ENCODE measurements at places on chromosomes 3 and 15.
A peak's percentile ranks its signal among the peaks of the same experiment; 100 is the strongest.

- DNase-seq, result no peak
These were observed 160.3 kb downstream of the SMAD6 start for GRCh38 chr15:66862111-66862939.

DNA sequence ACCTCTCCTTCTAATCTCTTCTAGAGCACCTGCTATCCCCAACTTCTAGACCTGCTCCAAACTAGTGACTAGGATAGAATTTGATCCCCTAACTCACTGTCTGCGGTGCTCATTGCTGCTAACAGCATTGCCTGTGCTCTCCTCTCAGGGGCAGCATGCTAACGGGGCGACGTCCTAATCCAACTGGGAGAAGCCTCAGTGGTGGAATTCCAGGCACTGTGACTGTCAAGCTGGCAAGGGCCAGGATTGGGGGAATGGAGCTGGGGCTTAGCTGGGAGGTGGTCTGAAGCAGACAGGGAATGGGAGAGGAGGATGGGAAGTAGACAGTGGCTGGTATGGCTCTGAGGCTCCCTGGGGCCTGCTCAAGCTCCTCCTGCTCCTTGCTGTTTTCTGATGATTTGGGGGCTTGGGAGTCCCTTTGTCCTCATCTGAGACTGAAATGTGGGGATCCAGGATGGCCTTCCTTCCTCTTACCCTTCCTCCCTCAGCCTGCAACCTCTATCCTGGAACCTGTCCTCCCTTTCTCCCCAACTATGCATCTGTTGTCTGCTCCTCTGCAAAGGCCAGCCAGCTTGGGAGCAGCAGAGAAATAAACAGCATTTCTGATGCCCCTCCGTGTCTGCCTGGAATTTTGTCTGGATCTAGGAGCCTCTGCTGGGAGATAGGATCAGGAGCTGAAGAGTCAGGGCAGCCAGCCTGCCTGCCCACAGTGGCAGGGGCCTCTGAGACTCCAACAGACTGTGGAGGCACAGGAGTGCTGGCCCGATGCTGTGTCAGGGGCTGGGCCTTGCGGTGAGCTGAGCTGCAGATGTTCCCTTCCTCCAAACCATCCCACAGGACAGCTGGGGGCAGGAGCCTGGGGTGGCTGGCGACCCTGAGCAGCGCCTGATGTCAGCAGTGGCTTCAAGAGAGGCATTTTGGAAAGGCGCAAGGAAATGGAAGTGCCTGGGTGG, 3.0 kb downstream of the ISLR start:
- no peak for DNase-seq

DNA sequence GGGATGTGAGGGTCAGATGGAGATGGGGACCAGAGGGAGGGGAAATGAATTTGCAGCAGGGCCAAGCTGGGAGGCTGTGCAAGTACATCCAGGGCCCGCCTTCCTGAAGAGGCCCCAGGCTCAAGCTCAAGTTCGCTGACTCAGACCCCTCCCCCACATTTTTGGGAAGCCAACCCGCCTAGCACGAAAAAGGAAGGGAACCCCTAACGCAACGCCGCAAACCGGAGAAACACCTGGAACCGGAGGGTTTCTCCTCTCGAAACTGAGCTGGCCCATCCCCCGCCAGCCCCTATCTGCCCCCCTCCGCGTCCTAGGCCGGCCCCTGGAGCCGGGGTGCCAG, 624 bp downstream of the AP3B2 start:
- DNase-seq, result no peak

DNA sequence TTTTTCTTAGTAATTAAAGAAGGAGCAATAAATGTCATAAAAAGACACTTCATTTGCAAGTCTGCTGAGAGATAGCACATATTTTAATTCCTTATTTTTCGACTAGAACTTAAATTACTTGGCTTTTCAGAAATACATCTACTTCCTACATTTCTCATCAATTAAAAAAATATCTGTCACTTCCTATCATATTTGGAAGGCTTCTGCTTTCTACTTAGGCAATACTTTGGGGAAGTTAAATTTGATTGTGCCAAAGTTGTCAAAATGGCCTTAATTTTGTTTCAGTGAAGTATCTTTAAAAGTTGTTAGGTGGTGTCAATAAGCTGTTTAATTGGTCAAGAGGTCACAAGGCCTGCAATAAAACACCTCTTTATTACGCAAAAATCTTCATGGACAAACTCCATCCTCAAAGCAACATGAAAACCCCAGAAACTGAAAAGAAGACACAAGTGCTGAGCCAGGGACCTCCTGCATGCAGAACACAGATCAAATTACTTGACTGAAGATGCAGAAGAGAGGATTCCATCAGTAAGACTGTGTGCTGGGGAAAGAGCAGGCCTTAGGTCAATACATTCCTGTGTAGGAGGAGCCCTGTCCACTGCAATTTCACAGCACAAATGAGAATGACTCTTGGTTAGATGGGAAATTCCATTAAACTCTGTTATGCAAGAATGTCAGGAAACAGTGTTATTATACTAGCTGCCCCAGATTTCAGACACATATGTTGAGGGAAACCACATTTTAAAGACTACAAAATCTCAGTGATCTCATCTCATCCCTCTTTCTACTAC, 48.0 kb upstream of the FSTL1 start:
- no peak for DNase-seq

- peak; percentile 51 for DNase-seq
These were observed 423 bp downstream of the TKT start for GRCh38 chr3:53255423-53255774.

- no peak for DNase-seq
These were observed 89.8 kb upstream of the TNFSF10 start for GRCh38 chr3:172612871-172613678.

- no peak for DNase-seq
These were observed 894.0 kb downstream of the NTRK3 start for GRCh38 chr15:87362531-87362930.

DNA sequence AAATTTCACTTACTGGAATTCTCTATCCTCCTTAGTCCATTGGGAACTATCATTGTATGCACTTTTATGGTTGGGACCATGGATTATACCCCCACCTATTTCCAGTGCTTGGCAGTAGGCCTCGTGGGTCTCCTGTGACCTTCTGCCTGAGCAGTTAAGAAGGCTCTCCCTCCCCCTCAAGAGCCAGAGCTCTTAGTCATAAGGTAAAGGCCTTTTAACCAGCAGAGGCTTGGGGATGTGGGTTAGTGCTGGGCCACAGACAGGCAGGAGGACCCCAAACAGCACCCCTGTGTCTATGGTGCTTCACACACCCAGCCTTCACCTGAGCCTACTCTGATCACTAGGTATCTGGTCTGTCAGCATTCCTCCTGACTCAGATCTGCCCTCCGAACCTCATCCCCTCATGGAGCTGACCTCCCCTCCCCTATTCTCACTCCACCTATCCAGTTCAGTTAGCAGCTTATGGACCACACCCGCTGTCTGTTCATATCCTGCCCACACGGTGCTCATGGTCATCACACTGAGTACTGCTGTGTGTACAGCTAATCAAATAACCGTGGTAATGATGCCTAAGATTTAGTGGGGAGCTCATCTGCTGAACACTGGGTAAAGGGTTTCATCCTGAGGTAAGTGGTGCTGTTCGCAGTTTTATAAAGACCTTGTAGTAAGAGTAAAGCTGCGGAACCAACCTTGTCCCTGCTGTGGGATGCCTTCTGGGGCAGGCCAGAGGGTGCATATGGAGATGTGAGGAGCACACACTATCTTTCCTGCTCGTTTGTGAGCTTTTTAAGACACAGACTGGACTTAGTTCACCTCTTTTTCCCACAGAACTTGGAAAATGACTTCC, 40.9 kb downstream of the KLHL18 start:
- DNase-seq, result no peak

DNA sequence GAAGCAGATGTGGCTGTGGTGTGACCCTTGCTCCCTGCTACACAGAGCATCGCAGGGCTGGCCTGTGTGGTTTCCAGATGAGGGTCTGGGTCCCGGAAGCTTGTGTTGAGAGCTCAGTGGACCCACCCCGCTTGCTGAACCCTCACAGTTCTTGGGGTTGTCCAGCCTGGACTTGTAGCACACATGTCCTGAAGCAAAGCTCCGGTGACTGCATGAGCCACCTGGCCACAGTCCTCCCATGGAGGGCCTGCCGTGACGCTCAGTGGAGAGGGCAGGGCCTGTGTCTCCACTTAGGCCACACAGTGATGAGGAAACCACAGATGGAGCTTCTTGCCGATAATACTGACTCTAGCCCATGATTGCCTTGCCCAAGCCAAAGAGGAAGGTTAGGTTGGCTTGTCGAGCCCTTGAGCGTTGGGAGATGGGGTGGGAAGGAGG, 62.6 kb downstream of the RGMA start:
- DNase-seq, result no peak

DNA sequence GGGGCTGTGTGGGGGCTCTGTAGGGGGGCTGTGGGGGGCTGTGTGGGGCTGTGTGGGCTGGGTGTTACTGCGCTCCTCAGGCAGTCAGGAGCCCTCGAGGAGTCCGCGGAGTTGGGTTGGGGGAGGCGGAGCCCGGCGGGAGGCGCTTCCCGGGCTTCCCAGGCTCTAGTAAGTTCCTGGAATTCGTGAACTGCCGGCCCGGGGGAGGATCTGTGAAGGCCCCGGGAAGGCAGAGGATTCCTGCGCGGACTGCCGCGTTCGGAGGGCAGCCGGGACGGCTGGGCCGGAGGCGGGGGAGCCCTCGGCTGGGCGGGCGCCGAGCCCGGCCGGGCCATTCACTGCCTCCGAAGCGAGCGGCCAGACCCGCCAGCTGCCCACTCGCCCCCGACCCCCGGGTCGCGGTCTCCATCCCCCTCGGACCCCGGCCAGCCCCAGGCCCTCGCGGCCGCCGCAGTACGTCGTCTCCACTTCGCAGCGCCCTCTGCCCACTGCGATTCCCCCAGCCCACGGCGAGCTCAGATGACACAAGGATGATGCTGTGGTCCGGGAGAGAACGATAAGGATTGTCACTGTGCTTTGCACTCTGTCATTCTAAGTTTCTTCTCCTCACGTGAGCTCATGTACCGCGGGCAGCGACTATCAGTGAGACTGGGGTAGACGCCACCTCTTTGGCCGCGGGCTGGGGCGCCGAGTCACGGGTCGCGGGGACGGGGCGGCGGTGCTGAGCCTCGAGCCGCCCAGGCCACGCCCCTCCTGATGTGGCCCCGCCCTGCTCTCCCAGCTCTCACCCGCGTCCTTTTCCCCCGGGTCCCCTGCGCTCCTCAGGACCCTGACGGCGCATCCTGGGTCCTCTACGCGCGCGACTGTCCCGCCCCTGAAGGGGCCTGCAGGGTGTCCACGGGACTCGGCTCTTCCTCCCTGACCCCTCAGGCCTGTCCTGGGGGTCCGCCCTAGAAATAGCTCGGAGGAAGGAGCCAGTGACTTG, 65.3 kb downstream of the KLF13 start:
- peak; percentile 58 for DNase-seq

DNA sequence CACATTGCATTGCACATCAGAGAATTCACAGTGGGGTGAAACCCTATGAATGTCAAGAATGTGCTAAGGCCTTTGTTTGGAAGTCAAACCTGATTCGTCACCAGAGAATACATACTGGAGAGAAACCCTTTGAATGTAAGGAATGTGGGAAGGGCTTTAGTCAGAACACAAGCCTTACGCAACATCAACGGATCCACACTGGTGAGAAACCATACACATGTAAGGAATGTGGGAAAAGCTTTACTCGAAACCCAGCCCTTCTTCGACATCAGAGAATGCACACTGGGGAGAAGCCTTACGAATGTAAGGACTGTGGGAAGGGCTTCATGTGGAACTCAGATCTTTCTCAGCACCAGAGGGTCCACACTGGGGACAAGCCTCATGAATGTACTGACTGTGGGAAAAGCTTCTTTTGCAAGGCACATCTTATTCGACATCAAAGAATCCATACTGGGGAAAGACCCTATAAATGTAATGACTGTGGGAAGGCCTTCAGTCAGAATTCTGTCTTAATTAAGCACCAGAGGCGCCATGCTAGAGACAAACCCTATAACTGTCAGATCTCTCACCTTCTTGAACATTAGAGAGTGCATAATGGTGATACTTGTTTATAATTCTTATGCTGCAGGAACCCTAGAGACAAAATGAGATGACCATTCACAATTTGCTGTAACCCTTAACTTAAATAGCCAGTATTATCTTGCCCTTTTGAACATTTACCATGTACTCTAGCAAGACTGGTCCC, 9.0 kb downstream of the ZNF662 start:
- no peak for DNase-seq

DNA sequence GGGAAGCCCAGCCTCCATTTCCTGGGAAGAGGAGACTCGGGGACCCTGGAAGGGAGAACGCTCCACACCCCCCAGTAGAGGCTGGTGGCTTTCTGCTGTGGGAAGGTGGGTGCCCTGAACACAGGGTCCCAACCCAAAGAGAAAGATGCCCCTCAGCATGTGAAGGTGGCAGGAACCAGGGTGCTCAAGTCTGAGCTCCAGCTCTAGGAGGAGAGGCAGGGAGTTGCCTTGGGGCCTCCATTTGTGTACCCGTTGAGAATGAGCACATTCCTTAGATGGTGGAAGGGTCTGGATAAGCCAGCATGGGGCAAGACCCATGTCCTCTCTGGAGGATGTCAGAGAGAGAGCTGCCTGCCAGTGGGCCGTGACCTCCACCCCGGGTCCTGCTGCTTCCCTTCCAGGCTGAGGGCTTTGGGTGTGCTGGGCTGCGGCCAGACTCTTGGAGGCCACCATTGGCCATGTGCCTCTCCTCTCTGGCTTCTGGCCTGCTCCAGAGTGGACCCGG, 212.4 kb downstream of the TBC1D2B start:
- no peak for DNase-seq

DNA sequence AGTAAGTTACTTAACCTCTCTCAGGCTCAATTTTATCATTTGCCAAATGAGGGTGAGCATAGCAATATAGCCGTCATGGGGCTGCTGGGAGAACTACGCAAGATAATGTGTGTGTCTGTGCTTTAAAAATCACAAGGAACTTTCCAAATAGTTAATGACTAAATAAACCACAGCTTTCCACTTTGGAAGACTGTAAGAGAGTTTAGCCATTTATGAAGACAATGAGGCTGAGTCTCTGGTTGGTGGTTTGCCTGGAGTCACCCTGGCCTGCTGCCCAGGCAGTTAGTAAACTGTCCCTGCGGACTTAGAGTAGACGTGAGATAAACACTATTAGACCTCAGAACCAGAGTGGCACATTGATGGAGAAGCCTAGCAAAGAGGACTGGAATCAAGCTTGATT, 357.7 kb downstream of the CLSTN2 start:
- no peak for DNase-seq

DNA sequence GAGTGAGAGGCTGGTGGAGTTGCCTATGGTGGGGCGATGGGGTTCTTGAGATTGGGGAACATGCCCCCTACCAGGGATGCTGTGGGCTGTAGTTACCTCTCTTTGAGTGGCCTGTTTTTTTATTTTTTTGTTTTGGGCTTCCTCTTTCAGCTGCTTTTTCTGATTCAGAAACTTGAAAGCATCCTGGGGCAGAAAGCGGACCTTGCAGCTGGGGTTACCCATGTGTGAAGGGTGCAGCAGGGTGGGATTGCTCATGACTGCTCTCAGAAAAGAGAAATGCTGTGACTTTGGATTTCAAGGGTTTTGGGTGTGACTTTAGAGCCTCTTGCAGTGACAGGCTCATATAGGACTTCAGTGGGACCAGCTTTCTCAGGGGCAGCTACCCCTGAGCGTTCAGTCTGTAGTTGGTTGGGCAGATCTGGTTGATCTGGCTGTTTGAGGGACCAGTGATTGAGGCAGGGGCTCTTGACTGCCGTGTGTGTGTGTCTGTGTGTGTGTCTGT, 1.8 kb downstream of the LIMD1 start:
- no peak for DNase-seq

GRCh38 chr15:98809273-98809672, 160.9 kb downstream of the IGF1R start:
- DNase-seq, result no peak
